ENCODE measurements at places on chromosomes 7 and 10.

DNA sequence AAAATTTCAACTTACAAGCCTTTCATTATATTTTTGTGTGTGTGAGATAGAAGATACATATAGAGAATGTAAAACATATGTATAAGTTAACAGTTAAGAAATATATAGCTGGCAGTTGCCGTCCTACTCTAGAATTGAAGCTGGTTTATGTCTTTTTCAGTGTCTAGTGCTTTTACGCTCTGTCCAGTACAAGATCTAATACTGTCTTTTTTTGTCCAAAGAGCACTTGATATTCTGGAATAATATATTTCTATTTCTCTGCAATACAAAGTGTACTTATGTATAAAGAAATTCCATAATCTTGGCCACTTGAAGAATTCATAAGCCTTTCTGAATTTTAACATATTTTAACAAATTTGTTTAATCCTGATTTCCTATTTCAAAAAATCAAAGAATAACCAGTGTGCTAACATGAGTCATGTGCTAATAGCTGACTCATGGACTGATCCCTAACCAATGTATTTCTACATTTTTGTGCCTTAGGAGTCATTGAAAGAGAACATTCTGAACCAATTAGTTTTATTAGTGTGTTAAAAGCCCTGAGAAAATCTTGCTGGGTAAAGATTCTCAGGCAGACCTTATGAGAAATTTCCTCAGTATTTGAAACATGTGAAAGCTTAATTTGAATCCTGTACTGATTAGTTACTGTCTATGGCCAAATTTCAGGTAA lies 73.2 kb upstream of the CCAR1 start:
- DNase-seq = no peak
- H3K27ac ChIP-seq = peak overlapping the region; percentile 31
- H3K36me3 ChIP-seq = no peaks in the 10 kb centered on the region
- no peaks in the 10 kb centered on the region for H3K27me3 ChIP-seq

GRCh38 chr7:142362349-142362748 lies 104.5 kb upstream of the PRSS58 start:
- no peaks in the 10 kb centered on the region for H3K36me3 ChIP-seq
- H3K4me1 ChIP-seq = peaks cover 16% of the 10 kb centered on the region
- H3K27me3 ChIP-seq = no peaks in the 10 kb centered on the region
- no peak for DNase-seq

GRCh38 chr7:152370297-152370696 lies 65.5 kb downstream of the KMT2C start:
- H3K27ac ChIP-seq = peak overlapping the region; percentile 70
- no peaks in the 10 kb centered on the region for H3K36me3 ChIP-seq
- DNase-seq = no peak
- no peaks in the 10 kb centered on the region for H3K27me3 ChIP-seq

DNA sequence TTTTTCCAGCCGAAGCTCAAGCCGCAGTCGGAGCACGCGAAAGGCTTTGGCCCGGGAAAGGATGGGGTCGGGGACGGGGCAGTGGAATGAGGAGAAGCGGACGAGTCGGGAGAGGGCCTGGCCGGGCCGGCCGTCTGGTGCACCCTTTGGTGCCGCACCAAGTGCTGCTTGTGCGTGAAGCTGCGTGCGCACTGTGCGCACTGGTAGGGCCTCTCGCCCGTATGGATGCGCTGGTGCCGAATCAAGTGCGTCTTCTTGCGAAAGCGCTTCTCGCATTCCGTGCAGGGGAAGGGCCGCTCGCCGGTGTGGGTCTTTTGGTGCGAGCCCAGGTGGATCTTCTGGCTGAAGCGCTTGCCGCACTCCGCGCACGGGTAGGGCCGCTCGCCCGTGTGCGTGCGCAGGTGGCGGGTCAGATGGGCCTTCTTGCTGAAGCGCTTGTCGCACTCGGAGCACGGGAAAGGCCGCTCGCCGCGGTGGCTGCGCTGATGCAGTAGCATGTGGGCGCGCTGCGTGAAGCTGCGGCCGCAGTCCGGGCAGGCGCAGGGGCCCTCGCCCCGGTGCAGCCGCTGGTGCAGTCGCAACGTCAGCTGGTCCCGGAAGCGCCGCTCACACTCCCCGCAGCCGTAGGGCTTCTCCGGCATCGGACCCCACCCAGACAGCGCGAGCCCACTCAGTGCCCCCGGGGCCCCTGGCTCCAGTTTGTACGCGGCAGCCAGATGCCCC lies 7.8 kb downstream of the ZNF467 start:
- no peak overlapping the region for H3K27ac ChIP-seq
- H3K4me3 ChIP-seq = peak overlapping the region; percentile 29
- no peaks in the 10 kb centered on the region for H3K4me1 ChIP-seq
- no peaks in the 10 kb centered on the region for H3K36me3 ChIP-seq
- H3K27me3 ChIP-seq = peaks cover 36% of the 10 kb centered on the region

DNA sequence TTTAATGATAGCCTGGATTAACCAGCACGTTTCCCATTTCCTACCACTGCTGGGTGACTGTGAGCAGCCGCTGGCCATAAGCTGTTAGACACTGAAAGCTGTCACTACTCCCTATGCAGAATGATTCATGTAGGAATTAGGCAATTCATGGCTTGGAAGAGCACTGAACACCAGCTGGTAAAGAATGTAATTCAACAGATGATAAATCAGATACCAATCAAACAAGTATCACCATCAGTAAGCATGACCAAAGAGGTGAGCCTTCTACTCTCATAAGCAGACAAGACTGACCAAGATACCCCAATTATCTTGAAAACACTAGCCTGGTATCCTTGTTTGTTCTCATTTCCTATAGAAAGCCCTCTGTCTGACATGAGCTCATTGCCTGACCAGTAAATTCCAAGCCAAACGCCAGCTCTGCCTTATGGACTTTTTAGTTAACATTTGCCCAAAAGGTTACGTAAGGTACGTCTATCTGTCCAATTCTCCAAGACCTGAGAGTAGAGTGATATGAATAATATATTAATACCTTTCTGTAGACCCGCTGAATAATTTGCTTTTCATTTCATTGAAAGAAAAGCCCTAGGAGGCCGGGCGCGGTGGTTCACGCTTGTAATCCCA lies 127.7 kb downstream of the ELMO1 start:
- no peak overlapping the region for H3K27ac ChIP-seq
- no peak overlapping the region for H3K4me3 ChIP-seq
- DNase-seq = no peak
- H3K27me3 ChIP-seq = no peaks in the 10 kb centered on the region

- H3K4me1 ChIP-seq = no peaks in the 10 kb centered on the region
- no peak for DNase-seq
- H3K27ac ChIP-seq = no peak overlapping the region
- no peaks in the 10 kb centered on the region for H3K27me3 ChIP-seq
- H3K36me3 ChIP-seq = no peaks in the 10 kb centered on the region
Measured at GRCh38 chr10:110420401-110421193, 77.1 kb upstream of the DUSP5 start.

- no peaks in the 10 kb centered on the region for H3K27me3 ChIP-seq
- no peaks in the 10 kb centered on the region for H3K36me3 ChIP-seq
- H3K4me1 ChIP-seq = no peaks in the 10 kb centered on the region
- no peak overlapping the region for H3K27ac ChIP-seq
- DNase-seq = no peak
Measured at GRCh38 chr7:126370038-126370668, 882.6 kb downstream of the GRM8 start.
